Osteoblast (primary cell): ENCODE measurements at places on chromosomes 6 and 20.

DNA sequence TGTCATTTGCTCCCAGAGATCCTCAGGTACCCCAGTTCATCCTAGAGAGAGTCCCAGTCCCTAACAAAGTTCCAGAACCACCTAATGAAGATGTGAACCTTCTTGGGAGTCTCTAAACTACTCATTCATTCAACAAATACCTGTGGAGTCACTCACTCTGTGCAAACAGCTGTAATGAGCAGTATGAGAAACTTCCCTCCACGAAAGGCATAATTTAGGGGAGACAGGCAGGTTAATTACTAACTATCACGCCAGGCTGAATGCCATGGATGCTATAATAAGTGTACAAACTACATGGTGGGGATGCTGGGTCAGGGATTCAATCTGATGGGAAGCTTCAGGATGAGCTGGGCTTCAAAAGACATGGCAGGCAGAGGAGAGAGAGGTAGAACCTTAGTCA lies 70.1 kb upstream of the AFDN start:
- DNase-seq: peak; percentile 39

GRCh38 chr6:26347699-26348098 lies 17.3 kb upstream of the BTN3A2 start:
- DNase-seq: no peak

GRCh38 chr6:40755749-40756452 lies 168.7 kb upstream of the LRFN2 start:
- DNase-seq: no peak

DNA sequence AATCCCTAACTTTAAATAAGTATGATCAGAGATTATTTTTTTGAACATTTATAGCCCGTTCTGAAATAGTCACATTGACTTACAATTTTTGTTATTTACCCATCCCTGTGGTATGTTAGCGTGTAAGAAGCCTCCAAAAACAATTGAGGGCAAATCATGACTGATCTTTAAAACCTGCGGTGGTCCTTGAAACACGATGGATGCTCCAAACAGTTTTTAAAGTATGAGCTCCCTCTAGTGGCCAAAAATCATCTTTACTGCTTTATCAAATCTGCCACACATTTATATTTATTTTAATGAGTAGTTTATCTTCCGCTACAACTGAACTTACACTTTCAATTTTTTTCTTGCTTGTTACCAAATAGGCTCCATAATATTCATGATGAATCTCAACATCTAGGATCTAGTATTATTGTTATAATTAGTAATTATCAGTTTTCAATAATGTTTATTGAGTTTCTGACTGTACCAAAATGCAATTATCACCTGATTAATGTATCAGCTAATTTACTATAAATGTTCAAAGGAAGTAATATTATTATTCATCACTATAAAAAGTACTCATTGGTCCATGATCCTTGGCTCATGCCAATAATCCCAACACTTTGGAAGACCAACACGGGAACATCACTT lies 52.2 kb downstream of the MARCKS start:
- peak; percentile 75 for DNase-seq

- no peak for DNase-seq
Observed at GRCh38 chr6:146931214-146931613, 273.0 kb upstream of the STXBP5 start.
